ENCODE measurements at places on chromosomes 7 and 10.

- H3K27me3 ChIP-seq, result no peaks in the 10 kb centered on the region
- no peaks in the 10 kb centered on the region for H3K36me3 ChIP-seq
- DNase-seq, result no peak
- no peak overlapping the region for H3K4me3 ChIP-seq
These were observed 32.9 kb upstream of the SLF2 start for GRCh38 chr10:100879741-100880360.

DNA sequence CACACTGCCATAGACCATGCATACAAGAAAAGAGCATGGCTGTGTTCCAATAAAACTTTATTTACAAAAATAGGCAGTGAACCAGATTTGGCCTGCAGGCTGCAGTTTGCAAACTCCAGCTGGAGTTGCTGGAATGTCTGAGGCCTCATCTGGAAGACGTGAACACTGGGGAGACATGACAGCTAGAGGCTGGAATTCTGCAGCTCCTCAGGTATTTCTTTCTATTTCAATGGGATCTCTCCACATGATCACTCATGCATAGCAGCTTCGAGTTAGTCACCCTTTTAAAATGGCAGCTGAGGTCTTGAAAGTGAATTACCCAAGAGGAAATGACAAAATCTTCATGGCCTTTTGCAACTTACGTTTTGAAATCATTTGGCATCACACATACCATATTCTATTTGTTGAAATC is 52.6 kb upstream of the BET1 start:
- no peaks in the 10 kb centered on the region for H3K4me1 ChIP-seq
- H3K27ac ChIP-seq, result no peak overlapping the region
- H3K4me3 ChIP-seq, result no peak overlapping the region
- H3K27me3 ChIP-seq, result peaks cover 3% of the 10 kb centered on the region
- no peaks in the 10 kb centered on the region for H3K36me3 ChIP-seq
- DNase-seq, result no peak

DNA sequence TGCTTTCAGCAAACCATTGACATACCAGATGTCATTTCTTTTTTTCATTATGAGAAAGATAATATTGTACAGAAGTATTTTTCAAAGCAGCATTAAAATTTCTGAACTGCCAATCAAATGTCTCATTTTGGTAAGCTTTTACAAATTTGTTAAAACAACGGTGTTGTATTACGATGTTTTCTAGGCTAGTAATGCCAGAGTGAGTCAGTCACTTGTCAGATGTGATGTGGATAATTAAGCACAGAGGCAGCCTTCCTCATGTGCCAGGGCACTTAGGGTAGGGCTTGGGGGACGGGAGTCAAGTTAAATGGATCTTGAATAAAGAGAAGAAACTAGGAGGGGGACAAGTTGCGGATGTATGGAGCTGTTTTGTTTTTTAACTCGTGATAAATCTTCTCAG is 10.1 kb downstream of the PSTK start:
- no peaks in the 10 kb centered on the region for H3K27me3 ChIP-seq
- no peak overlapping the region for H3K4me3 ChIP-seq
- no peaks in the 10 kb centered on the region for H3K4me1 ChIP-seq
- peaks cover 26% of the 10 kb centered on the region for H3K36me3 ChIP-seq
- no peak overlapping the region for H3K27ac ChIP-seq

DNA sequence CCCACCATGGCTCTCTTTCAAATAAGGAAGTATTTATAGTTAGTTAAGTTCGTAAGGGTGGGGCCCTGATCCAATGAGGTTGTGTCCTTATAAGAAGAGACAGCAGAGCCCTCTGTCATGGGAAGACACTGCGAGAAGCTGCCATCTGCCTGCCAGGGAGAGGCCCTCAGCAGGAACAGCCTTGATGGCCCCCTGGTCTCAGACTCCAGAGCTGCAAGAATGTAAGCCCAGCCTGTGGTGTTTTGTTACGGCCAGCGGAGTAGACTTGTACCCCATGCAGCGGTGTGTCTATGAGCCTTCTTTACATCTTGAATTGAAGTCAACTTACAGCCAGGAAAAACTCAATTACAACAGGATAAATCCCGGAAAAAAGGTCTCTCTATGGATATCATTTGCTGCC is 14.3 kb upstream of the LARP4B start:
- H3K27ac ChIP-seq, result no peak overlapping the region
- no peak for DNase-seq
- H3K36me3 ChIP-seq, result no peaks in the 10 kb centered on the region

DNA sequence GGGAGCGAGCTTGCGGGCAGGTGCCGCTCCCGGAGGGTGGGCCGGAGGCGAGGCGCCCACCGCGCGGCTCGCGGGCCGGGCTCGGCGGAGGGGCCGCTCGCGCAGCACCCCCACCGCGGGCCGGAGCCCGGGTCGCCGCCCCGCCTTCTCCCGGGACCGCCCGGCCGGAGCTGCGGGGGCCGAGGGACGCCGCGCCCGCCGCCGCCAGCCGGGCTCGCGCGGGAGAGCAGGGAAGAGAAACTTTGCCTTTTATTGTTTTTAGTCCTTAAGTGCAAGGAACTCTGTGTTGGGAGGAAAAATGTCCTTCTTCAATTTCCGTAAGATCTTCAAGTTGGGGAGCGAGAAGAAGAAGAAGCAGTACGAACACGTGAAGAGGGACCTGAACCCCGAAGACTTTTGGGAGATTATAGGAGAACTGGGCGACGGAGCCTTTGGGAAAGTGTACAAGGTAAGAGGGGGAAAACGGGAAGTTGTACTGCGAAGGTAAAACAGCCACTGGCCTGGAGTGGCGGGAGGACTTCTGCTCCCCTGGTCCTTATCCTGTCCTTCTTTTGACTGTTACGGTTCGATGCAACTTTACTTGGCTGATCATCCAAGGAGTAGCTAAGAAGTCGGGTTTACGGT is 620 bp downstream of the SLK start:
- H3K4me3 ChIP-seq, result peak overlapping the region; percentile 69
- H3K36me3 ChIP-seq, result no peaks in the 10 kb centered on the region
- H3K27ac ChIP-seq, result peak overlapping the region; percentile 4
- H3K4me1 ChIP-seq, result peaks cover 20% of the 10 kb centered on the region
- no peaks in the 10 kb centered on the region for H3K27me3 ChIP-seq
- no peak for DNase-seq

- H3K27me3 ChIP-seq, result no peaks in the 10 kb centered on the region
- H3K27ac ChIP-seq, result peak overlapping the region; percentile 60
- no peaks in the 10 kb centered on the region for H3K36me3 ChIP-seq
- peak; percentile 38 for DNase-seq
These were observed 34.9 kb upstream of the PRSS1 start for GRCh38 chr7:142714375-142714774.

GRCh38 chr7:43204081-43204480 is 91.6 kb downstream of the HECW1 start:
- DNase-seq, result no peak
- no peaks in the 10 kb centered on the region for H3K36me3 ChIP-seq
- no peak overlapping the region for H3K4me3 ChIP-seq
- no peaks in the 10 kb centered on the region for H3K27me3 ChIP-seq
- H3K4me1 ChIP-seq, result no peaks in the 10 kb centered on the region

DNA sequence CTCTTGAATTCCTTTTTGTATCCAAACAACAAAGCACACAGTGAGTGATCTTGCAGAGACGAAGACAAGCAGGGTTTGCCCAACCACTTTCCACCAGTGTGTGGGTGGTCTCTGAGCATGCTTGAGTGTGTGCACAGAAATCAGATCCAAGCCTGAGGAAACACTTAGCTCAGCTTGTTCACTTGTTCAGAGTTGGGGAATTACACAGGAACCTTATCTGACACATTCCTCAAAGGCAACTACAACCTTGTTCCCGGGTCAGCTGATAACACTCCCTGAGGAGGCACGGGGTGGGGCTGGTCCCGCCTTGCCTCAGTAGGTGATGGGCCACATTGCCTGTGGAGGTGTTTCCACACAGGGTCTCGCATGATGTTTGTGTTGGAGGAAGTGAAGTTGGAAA is 216.9 kb downstream of the DYNC1I1 start:
- H3K27me3 ChIP-seq, result no peaks in the 10 kb centered on the region
- no peaks in the 10 kb centered on the region for H3K36me3 ChIP-seq
- H3K4me1 ChIP-seq, result no peaks in the 10 kb centered on the region

GRCh38 chr10:117214401-117214800 is 17.1 kb downstream of the KCNK18 start:
- H3K36me3 ChIP-seq, result no peaks in the 10 kb centered on the region
- no peak overlapping the region for H3K4me3 ChIP-seq
- no peak overlapping the region for H3K27ac ChIP-seq
- H3K4me1 ChIP-seq, result peaks cover 2% of the 10 kb centered on the region
- peaks cover 46% of the 10 kb centered on the region for H3K27me3 ChIP-seq

GRCh38 chr7:135143885-135144668 is 3.8 kb upstream of the TMEM140 start:
- H3K4me3 ChIP-seq, result no peak overlapping the region
- H3K4me1 ChIP-seq, result peaks cover 19% of the 10 kb centered on the region
- H3K36me3 ChIP-seq, result no peaks in the 10 kb centered on the region

GRCh38 chr7:136066304-136067143 is 89.4 kb upstream of the MTPN start:
- H3K4me1 ChIP-seq, result no peaks in the 10 kb centered on the region
- H3K4me3 ChIP-seq, result no peak overlapping the region
- no peaks in the 10 kb centered on the region for H3K36me3 ChIP-seq
- no peak overlapping the region for H3K27ac ChIP-seq
- DNase-seq, result no peak

GRCh38 chr10:11454958-11455566 is 156.4 kb downstream of the USP6NL start:
- no peak for DNase-seq
- no peaks in the 10 kb centered on the region for H3K36me3 ChIP-seq
- H3K4me3 ChIP-seq, result no peak overlapping the region
- H3K4me1 ChIP-seq, result no peaks in the 10 kb centered on the region
- H3K27ac ChIP-seq, result no peak overlapping the region

DNA sequence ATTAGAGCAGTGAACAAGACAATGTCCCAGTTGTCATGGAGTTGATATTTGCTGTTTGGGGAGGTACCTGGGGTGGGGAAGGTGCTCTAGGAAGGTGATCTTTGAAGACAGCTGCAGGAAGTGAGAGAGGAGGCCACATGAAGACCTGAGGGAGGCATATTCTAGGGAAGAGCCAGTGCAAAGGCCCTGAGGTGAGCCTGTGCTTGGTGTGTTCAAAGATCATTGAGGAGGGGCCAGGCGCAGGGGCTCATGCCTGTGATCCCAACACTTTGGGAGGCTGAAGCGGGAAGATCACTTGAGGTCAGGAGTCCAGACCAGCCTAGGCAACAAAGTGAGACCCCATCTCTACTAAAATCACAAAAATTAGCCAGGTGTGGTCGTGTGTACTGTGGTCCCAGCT is 15.1 kb downstream of the SEC61A2 start:
- H3K27ac ChIP-seq, result no peak overlapping the region
- H3K4me1 ChIP-seq, result no peaks in the 10 kb centered on the region
- DNase-seq, result no peak
- H3K27me3 ChIP-seq, result no peaks in the 10 kb centered on the region

- no peaks in the 10 kb centered on the region for H3K27me3 ChIP-seq
- H3K27ac ChIP-seq, result no peak overlapping the region
- H3K4me3 ChIP-seq, result no peak overlapping the region
- no peak for DNase-seq
- H3K4me1 ChIP-seq, result no peaks in the 10 kb centered on the region
These were observed 63.0 kb downstream of the RALA start for GRCh38 chr7:39686261-39686924.

DNA sequence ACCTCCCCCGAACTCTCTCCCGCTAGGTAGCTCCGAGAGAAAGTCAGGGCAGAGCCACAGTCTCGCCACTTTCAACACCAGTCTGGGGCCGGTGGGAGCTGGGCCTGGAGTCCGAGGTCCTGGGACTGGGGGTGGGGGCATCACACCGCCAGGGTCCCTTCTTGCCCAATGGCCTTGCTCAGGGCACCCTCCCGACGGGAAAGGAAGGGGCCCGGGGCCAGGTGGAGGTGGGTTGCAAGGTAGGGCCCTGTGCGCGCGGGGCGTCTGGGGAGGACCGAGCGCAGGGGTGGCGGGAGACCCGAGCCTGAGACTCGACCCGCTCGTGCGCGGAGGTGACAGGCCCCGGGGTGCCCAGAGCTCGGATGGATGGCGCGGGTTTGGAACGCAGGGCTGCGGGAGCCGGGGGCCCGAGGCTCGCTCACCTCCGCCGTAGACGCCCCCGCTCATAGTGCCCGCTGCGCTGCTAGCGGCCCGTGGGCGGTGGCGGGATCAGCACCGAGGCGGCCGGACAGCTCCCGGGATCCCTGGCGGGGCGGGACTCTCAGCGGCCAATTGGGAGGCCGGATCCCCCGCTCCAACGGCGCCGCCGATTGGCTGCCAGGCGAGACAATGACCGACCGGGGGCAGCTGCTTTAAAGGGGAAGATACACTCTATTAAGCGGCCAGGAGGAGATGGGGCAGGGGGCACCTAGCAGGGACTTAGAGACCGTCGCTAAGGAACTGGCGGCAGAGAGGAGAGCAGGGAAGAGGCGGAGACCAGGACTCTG is at the start of gene ACTL6B:
ACTL6B (minus strand) TSS at position 541 of the 767 bp plus-strand sequence; CDS start at position 447, 94 bp downstream.
- H3K4me3 ChIP-seq, result no peak within 1 kb of the TSS
- H3K36me3 ChIP-seq, result no peaks in the 10 kb centered on the region
- no peak within 1 kb of the TSS for H3K27ac ChIP-seq
- H3K4me1 ChIP-seq, result peaks cover 9% of the 10 kb centered on the region

- H3K27me3 ChIP-seq, result no peaks in the 10 kb centered on the region
- H3K27ac ChIP-seq, result no peak overlapping the region
- DNase-seq, result no peak
- H3K4me1 ChIP-seq, result no peaks in the 10 kb centered on the region
- H3K4me3 ChIP-seq, result no peak overlapping the region
These were observed 21.1 kb upstream of the FAM53B start for GRCh38 chr10:124765256-124765655.

- no peaks in the 10 kb centered on the region for H3K27me3 ChIP-seq
- no peak overlapping the region for H3K27ac ChIP-seq
- H3K4me3 ChIP-seq, result no peak overlapping the region
- no peaks in the 10 kb centered on the region for H3K36me3 ChIP-seq
- no peaks in the 10 kb centered on the region for H3K4me1 ChIP-seq
These were observed 28.6 kb downstream of the EEPD1 start for GRCh38 chr7:36181668-36182067.

Measured in T-cell (primary cell).